ENCODE measurements at places on chromosomes 5 and 9.

- no peak for DNase-seq
Measured at GRCh38 chr9:69130456-69131441, 43.3 kb upstream of the TJP2 start.

GRCh38 chr5:76363352-76364225 lies 39.5 kb upstream of the IQGAP2 start:
- no peak for DNase-seq

DNA sequence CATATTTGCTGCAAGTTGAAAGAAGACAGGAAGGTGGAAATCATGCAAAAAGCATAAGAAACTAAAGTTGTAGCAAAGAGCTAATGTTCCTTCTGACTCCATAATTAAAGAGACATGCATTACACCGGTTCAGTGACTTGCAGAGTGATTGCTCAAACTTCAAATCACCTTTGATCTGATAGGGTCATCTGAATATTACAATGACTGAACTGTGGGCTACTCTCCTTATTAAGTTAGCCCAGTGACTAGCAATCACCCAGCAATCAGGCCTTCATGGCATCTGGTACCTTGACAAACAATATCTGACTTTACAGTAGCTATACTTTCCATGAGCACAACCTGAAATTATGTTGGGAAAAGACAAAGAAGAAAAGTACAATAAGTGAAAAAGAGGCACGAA lies 84.9 kb downstream of the NREP start:
- no peak for DNase-seq

DNA sequence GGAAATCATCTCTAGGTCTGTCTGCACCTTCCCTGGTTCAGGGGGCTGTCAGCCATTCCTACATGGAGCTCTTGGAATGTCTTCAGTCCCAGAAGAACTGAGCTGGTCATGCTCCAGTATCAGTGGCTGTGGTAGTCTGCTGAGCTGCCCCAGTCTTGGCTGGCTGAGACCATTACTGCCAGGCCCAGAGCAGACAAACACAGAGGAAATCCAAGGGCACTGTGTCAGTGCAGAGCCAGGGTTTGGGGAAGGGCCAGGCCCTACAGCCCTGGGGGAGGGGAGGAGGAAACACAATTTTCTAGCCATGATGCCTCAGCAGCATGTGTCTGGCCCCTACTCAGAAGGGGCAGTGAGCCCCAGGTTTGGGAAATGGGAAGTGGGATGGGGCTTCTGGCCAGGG lies 58.4 kb downstream of the ARHGEF37 start:
- DNase-seq: no peak

GRCh38 chr9:91533382-91533781 lies 109.8 kb upstream of the NFIL3 start:
- DNase-seq: no peak
